ENCODE measurements at places on chromosomes 5 and 9.

DNA sequence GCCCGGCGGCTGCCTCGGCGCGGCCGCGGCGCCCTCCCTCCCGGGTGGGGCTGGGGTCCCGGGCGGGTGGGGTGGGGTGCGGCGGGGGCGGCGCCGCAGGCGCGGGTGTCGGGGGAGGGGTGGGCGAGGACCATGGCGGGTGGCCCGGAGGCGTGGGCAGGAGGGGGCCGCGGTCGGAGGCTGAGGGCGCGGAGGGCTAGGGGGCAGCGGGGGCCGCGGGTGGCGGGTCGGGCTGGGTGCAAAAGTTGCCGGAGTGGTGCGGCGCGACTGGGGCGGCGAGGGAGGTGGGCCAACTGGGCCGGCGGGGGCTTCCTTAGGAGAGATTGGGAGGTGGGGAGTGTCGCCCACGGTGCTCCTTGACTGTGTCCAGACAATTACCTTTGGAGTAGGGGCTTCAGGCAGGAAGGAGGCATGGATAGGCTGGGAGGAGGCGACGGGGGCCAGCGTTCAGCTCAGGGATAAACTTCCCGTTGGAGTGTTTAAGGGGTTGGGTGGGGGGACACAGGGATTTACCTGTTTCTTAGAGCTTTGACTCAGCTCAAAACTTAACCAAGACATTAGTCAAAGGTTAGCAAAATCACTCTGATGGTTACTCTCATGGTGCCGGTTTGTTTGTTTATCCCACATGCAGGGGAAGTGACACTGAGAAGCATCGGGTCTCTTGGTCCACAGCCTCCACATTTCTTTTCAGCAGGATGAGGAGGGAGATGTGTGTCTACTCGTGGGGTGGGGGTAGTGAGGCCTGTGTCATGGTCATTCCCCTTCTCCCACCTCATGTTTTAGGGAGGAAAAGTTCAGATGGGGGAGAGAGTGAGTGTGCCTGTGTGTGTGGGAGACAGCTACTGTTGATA, 859 bp downstream of the CSNK1G3 start:
- peak; percentile 58 for DNase-seq

GRCh38 chr5:6402939-6403338, 24.6 kb upstream of the MED10 start:
- DNase-seq, result no peak

DNA sequence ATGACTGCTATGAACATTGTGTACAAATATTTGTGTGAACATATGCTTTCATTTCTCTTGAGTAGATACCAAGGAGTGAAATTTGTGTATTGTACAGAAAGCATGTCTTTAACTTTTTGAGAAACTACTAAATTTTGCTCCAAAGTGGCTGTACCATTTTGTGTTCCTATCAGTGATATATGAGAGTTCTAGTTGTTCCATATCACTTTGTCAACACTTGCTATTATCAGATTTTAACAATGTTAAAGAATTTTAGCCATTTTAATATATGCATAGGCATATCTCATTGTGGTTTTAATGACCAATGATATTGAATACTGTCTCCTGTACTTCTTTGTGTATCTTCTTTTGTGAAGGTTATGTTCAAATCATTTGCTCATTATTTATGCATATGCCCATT, 142.9 kb upstream of the NR3C1 start:
- no peak for DNase-seq

GRCh38 chr9:17462869-17463464, 115.9 kb upstream of the SH3GL2 start:
- peak; percentile 41 for DNase-seq

DNA sequence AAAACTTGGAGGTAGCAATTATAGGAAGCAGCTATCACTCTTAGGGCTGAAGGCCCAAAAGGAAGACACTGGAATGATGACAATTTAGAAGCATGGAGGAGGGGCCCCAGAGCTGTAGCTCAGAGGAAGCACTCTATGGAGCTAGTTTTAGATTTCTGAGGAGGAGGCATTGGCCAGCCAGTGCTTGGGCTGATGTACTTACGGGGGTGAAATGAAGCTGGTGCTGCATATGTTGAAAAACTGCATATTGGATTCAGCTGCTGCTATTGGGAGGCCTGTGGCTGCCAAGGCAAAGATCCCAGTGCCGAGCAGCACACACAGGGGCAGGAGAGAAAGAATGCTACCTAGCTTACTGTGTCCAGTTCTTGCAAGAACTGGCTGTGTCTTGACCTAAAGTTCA, 53.9 kb upstream of the HMHB1 start:
- DNase-seq, result no peak

DNA sequence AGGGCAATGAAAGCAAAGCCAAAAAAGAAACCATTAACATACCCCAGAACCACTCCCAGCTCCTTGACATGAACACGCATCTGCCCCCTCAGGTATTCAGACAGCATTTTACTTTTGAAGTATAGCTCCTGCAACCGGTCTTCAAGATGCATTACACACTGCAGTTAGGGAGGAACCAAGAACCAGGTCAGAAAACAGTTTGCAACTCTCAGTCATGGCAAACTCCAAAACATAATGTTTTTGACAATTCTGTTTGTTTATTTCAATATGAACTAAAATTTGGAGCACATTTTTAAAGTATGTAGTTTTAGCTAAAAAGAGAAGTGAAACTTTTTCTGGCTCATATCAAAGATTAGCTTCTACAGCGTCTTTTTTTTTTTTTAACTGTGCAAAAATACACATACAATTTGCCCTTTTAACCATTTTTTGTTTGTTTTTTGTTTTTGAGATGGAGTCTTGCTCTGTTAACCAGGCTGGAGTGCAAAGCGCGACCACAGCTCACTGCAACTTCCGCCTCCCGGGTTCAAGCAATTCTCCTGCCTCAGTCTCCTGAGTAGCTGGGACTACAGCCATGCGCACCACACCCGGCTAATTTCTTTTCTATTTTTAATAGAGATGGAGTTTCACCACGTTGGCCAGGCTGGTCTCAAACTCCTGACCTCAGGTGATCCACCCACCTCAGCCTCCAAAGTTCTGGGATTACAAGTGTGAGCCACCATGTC, 12.2 kb upstream of the RAPGEF6 start:
- no peak for DNase-seq

- DNase-seq, result peak; percentile 53
Measured at GRCh38 chr5:79020861-79021561, 35.9 kb upstream of the ARSB start.

- no peak for DNase-seq
Measured at GRCh38 chr5:32251871-32252458, 60.8 kb downstream of the MTMR12 start.

DNA sequence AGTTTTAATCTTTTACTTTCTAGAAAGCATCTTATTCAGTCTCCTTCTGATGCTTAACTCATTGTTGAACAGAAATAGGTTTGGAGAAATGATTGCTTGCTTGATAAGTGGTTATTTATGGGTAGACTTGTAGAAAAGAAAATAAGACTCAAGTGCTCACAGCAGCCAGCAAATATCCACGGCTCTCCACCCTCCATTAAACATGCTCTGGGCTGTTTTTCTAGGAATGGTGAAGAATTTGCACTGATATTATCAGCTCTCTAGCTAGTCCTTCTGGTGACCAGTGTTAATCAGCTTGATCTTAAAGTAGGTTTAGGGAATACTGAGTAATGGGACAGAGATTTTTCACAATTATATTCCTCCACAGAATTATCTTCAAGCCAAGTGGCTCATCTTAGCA, 60.6 kb downstream of the SLC1A3 start:
- DNase-seq, result no peak

GRCh38 chr9:128257086-128257825, 18.6 kb downstream of the GOLGA2 start:
- no peak for DNase-seq

- no peak for DNase-seq
Measured at GRCh38 chr5:26691486-26691885, 346.9 kb downstream of the CDH9 start.

DNA sequence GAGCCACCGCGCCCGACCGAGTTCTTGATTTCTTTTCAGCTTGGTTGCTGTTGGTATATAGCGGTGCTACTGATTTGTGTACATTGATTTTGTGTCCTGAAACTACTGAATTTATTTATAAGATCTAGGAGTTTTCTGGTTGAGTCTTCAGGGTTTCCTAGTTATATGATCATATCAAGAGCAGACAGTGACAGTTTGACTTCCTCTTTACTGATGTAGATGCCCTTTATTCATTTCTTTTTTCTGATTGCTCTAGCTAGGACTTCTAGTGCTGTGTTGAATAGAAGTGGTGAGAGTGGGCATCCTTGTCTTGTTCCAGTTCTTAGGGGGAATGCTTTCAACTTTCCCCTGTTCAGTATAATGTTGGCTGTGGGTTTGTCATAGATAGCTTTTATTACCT, 17.4 kb upstream of the LRRC19 start:
- DNase-seq, result no peak

- peak; percentile 62 for DNase-seq
Measured at GRCh38 chr9:126982215-126983002, 67.8 kb downstream of the RALGPS1 start.

GRCh38 chr9:38030658-38031057, 38.4 kb downstream of the SHB start:
- DNase-seq, result no peak

DNA sequence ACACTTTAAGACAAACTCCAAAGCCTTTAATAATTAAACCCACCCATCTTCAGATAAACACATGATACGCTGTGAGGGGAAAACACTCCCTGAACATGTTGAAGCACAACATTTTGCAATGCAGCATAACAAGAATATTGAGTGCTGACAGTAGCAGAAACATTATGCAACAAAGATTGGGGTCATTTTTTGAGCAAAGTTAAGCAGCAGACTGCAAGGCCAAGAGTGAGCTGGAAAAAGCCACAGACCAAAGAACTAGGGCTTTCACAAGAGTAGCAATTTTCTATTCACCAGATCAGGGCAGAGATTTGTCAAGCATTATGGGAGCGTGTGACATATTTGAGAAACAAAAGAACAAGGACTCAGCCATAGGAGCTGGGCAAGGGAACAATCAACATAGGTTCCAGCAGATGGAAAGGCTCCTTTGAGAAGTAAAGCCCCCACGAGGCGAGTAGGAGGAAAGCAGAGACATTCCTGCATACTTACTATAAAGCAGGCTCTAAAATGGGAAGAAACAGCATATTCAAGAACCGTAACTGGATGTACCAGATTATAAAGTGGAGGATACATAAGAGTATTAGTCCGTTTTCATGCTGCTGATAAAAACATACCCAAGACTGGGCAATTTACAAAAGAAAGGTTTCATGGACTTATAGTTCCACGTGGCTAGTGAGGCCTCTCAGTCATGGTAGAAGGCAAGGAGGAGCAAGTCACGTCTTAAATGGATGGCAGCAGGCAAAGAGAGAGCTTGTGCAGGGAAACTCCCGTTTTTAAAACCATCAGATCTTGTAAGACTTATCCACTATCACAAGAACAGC, 4.8 kb upstream of the TTC23L start:
- no peak for DNase-seq

- no peak for DNase-seq
Measured at GRCh38 chr9:22211588-22212360, 202.7 kb upstream of the CDKN2B start.

- no peak for DNase-seq
Measured at GRCh38 chr5:1786621-1787471, 12.8 kb downstream of the MRPL36 start.

DNA sequence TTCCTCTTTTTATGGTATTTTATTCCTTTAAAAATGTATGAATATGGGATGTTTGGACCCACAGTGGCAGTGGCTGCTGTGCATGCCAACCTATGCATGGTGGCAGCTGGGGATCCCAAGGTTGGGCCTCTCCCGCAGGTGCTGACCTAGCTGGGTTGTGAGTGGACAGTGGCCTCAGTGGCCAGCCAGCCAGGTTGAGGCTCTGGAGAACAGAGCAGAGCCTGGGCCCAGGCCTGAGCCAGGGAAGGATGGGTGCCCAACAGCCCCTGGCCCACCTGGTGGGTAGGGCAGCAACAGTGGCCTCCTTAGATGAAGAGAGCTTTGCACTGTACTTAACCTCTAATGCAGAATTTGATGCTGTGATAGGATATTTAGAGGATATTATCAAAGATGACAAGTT, 624.8 kb downstream of the CHSY3 start:
- no peak for DNase-seq

GRCh38 chr5:155936520-155937406, 390.2 kb upstream of the SGCD start:
- no peak for DNase-seq

- no peak for DNase-seq
Measured at GRCh38 chr5:94689908-94690307, 71.4 kb downstream of the SLF1 start.

DNA sequence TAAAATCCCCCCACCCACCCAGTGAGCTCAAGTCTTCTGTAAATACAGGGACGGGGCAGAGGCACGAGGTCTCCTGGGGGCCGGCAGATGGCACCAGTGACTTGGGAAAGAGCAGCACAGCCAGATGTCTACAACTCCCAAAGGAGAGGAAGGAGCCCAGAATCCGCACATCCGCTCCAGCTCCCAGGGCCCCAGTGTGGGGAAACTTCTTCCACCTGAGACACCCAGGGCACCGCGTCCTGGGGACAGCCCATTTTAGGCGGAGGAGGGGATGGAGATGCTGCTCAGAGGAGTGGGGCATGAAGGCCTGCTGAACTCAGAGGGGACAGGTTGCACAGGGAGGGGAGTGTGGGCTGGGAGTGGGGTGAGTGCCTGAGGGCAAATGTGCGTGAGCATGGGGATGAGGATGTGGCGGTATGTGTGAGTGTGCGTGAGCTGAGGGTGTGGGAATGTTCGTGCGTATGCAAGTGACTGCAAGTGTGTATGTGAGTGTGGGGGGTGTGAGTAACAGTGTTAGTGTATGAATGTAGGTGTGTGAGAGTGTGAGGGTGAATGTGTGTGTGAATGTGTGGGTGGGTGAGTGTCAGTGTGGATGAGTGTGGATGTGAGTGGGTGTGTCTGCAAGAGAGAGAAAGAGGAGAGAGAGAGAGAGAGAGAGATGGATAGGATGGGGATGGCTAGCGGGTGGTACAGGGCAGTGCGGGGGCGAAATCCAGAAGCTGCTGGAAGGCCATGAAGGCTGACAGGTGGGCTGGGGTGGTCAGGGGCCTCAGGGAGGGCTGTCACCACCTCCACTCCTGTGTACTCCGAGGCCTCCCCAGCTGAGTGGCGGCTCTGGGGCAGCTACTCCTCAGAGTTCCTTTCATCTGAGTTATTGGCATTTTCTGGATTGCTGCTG, 63.5 kb downstream of the DUSP1 start:
- peak; percentile 16 for DNase-seq

DNA sequence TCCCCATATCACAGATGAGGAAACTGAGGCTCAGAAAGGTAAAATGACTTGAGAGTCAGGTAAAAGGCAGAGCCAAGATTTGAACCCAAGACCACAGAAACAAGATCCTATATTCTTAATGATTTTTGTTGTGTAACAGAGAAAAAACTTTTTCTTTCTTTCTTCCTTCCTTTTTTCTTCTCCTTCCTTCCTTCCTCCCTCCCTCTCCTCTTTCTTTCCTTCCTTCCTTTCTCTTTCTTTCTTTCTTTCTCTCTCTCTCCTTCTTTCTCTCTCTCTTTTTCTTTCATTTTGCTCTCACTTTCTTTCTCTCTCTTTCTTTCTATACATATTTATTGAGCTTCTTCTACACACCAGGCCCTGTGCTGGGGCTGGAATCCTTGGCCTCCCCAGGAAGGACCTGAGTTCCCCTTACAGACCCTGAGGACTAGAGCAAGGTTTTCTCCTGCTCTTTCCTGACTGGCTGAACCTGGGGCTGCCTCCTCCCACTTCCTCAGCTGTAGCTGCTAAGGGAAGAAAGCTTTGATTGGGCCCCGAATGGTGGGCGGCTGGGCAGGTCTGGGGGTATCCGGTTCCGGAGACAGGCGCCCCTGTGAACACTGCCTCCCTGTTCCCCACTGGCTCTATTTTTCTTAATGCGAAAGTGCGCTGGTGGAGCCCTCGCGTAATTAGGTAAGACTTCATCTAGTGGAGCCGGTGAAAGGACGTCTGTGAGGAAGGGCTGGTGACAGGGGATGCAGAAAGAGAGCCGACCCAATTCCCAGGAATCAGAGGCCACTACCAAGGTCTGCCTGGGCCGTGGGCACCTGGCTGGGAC, 27.4 kb upstream of the KIF12 start:
- DNase-seq, result no peak

All from activated CD4-positive, alpha-beta T cell treated with anti-CD3 and anti-CD28 coated beads, Interleukin-10, Interleukin-2, amounts not matched to agents 100 ng/mL and 50 ng/mL, durations not matched to agents 16 hours and 8 hours (primary cell).